ENCODE measurements at places on chromosomes 3 and 15.

- no peak for DNase-seq
Measured at GRCh38 chr15:71110405-71111180, 4.7 kb upstream of the THSD4 start.

DNA sequence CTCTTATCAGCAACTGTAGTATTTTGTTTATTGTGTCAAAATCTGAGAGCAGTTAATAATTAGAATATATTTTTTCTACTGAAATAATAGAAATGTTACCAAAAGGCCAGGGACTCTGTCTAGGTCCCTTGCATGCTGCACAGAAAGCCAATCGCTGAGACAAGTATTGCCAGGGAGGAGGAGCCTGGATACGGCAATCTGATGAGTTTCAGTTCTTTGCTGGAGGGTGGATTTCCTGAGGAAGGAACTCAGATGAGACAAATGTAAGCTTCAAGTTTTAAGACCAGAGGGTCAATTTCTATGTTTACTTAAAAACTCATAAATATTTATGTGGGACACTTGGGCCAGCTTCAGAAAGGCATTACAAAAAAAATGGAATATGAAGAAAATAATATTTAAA is 252.2 kb downstream of the GABRG3 start:
- no peak for DNase-seq

DNA sequence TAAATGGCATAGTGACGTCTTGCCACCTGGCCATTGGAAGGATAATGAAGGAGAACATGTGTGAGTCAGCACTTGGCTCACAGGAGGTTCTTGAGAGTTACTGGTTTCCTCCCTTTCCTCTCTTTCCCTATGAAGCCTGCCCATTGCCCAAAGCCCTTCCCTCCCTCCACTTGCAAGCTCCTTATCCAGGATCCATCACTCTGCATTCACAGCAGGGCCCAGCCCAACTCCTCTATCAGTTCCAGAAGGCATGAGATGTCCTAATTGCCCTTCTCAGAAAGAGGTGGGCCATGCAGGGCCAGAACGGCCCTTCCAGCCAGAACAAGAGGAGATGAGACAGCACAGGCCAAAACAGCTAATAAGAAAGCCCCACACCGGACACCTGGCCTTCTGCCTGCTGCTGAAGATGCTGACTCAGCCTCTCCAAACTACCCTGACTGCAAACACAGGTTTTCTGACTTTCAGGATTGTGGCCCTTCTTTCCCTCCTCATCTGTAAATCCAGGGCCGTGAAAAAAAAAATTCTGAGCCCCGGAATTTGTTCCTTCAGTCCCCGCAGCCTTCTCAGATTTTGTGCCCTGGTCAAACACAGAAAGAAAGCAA is 29.7 kb downstream of the HAPLN3 start:
- DNase-seq, result no peak

GRCh38 chr3:67661089-67661488 is 6.7 kb upstream of the SUCLG2 start:
- DNase-seq, result no peak

DNA sequence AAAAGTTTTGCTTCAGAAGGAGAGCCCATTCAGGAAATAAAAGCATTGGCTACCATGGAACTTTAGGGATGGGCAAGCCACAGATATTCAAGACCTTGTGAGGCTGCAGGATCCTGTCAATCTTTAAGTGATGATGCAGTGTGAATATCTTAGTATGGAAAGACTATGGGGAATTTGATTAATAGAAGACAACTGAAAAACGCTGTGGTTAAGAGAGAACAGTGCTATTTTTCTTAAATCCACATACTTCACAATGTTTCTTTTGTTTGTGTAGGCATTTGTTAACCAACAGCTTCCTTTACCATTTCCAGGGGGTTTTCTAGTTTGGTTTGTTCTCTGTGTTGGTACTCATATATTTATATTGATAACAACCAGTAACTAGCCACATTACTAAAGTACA is 90.3 kb downstream of the TMEM212 start:
- DNase-seq, result no peak

- DNase-seq, result peak; percentile 28
Measured at GRCh38 chr3:48155122-48155521, 33.1 kb downstream of the CDC25A start.

DNA sequence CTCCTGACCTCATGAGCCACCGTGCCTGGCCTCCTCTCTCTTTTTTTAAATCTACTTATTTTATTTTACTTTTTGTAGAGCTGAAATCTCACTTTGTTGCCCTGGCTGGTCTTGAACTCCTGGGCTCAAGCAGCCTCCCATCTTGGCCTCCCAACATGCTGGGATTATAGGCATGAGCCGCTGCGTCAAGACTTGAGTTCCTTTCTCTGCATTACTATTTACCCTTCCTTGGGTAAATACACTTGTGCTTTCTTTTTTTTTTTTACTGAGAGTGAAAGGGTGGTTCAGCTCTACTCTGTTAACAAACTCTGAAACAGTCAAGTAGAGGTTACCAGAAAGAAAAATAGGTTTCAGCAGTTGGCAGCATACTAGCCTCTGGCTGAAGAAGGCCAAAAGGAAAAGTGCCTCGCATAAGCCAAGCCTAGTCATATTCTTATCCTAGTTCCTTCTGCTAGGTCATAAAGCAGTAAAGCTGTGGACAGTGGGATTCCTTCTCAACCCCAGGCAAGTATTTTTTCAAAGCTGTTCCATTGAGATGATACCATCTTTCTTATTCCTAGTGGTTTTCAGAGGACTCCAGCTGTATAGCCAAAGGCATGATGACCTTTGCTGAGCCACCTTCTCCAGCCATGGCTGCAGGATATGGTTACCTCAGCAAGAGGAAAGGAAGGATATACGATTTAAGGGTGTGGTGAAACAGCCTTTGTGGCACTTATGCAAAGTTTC is 135.1 kb downstream of the RBPMS2 start:
- no peak for DNase-seq

- no peak for DNase-seq
Measured at GRCh38 chr3:146161663-146162002, 649 bp upstream of the PLOD2 start.

GRCh38 chr3:195040773-195041520 is 230.0 kb downstream of the XXYLT1 start:
- no peak for DNase-seq

- no peak for DNase-seq
Measured at GRCh38 chr3:21847005-21847404, 96.0 kb upstream of the ZNF385D start.

GRCh38 chr3:171377859-171378258 is 82.3 kb downstream of the TNIK start:
- no peak for DNase-seq

Data from OCI-LY7 (cell line).